ENCODE measurements at places on chromosomes 5 and 9. TPM values are rescaled to one million over a fixed set of nuclear protein-coding genes. Genes with fewer than 3 reads are reported as not detected.

GRCh38 chr5:156582193-156582598 is 255.2 kb downstream of the SGCD start:
- DNase-seq = no peak

GRCh38 chr5:96636594-96636993 is 25.6 kb upstream of the CAST start:
- no peak for DNase-seq

PCDHB12 gene
- not detected for total RNA-seq

SLC38A9 gene
- total RNA-seq = 22.1 TPM

CAMK2A gene
- total RNA-seq = not detected

DPM2 gene
- total RNA-seq = 38.3 TPM

All from H7 (cell line).